ENCODE measurements at places on chromosomes 6 and 20.

DNA sequence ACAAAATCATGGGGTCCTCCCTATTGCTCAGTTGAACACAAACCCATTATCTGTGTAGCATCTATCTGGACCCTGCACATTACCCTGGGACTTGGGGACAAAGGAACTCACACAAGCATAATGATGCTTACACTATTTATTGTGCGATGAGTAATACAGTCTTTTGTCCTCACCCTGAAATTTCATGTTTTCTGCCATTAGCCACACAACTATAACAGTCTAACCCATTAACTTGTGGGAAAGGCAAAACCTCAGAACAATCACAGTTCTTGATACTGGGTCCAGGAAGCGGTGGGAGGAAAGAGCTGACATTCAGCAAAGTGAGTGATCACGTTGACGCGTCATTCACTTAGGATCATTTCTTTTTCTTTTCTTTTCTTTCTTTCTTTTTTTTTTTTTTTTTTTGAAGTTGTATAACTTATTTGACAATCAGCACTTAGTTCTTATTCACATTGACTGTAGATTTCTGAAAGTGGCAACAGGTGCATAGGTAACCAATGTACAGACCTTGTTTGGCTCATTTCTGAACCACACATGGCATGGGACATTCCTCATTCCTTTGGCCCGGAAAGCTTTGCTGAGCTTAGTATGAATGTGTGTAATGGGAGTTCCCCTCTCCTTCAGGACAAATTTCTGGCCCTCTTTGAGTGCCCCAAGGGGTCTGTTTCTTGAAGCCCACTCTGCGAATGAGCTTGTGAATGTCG is 94.8 kb upstream of the CNKSR3 start:
- peak; percentile 86 for DNase-seq

- DNase-seq, result no peak
These were observed 333.3 kb upstream of the KCNQ5 start for GRCh38 chr6:72288592-72288991.

DNA sequence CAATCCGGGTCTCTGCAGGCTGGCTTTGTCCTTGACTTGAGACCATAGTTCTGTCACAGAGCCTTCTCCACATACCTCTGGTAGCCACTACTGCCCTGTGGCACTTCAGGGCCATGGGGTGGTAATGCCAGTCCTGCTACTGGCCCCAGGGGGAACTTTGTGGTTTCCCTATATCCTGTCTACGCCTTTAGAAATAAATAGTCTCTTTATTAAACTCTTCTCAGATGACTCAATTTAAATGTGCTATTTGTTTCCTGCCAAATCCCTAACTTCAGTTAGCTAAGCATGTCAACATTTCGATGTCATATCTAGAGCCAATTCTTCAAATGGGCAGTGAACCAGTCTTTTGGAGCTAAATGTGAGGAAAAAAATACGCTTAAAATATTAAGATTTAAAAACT is 60.1 kb downstream of the SEL1L2 start:
- no peak for DNase-seq

- no peak for DNase-seq
These were observed 40.2 kb downstream of the SLC35F1 start for GRCh38 chr6:117947234-117947633.

GRCh38 chr6:102398788-102399390 is 1005.4 kb downstream of the GRIK2 start:
- DNase-seq, result no peak

DNA sequence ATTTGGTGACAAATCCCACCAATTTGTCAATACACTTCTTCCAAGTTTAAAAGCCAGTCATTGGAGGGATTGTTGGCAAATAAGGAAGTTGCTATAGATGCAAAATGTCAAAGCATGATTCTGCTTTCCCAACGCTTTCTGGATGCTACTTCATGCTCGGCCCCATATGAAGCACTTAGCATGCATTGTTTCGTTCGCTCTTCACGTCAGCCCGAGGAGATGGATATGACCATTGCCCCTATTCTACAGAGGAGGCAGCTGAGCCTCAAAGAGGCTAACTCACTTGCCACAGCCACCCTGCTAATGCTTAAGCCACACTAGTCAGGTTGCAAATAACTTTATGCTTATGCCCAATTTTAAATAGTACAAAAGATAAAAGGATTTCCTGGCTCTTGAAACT is 2.8 kb upstream of the NXT1 start:
- DNase-seq, result peak; percentile 49

DNA sequence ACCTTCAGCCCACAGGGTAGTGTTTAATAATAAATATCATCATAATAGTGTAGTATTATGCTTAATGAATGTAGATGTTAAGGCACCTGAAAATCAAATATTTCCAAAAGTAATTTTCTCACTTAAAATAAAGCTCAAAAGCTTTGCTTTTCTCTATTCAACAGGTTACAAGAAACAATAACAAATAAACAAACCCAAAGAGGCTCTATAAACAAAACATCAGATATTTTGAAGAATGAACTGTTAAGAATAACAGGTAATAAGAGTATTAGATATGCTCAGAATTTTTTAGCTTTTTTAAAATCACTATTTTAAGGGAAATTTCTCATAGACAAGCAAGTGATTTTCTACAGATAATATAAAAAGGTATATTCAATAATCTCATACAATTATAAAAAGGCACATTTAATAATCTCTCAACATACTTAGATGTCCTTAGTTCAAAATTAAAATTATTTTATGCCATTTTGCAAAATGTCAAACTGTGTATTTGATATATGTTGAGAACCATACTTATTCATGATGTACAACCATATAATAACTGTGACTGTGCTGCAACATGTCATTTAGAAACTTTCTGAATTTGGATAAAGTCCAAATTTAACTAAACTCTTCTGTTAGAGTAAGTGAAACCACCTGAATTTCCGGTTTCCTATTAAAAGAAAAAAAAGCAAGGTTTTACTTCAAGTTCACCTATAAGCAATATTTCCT is 35.8 kb downstream of the PHIP start:
- DNase-seq, result no peak

DNA sequence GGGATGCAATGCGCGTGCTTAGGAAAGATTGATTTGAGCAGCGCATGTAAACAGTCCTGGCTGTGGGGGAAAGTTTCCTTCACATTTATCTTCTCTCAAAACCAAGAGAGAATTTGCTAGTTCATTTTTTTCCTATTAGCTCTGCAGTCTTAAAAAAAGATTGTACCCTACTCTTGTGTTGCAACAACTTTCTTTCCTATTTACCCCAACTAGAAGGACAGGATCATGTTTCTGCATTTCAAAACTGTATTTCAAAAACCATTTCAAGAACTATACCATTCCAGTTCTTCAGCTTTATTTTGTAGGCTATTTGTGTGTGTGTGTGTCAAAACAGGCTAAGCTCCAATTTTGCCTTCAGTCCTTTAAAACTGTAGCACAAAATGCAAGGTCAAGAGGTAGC is 473.1 kb downstream of the KIF16B start:
- DNase-seq, result no peak

DNA sequence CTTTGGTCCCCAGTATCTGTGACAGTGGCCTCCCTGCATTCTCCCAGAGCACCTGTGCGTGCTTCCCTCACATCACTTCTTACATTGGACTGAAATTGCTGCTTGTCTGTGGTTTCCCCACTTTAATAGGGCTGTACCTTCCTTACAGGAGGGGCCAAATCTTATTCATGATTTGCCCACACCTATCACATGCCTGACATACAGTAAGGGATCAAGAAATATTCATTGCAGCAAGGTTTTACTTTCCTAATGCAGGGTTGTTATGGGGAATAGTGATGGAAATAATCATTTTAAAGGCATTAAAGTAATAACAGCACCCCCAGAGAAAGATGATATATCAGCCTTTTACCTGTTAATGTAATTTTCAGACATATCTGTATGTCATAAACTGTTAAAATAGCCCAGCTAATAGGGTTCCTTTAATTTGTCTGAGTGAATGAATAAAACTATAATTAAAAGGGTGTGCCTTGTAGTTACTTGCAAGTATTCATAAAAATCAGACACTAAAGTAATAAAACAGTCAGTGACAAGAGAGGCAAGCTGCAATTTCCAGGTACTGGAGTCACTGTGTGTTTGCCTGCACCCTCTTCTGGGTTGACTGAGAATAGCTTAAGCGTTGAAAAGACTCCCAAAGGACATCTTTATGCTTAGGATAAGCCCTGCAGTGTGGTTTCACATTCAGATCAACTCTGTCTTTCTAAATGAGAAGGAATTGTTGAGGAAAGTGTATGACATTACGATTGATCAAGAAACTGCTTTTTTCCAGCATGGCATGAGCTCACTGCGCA is 182.7 kb downstream of the PHACTR1 start:
- no peak for DNase-seq

GRCh38 chr6:97059473-97059872 is 134.9 kb downstream of the KLHL32 start:
- DNase-seq, result peak; percentile 66

- no peak for DNase-seq
These were observed 200.5 kb upstream of the RREB1 start for GRCh38 chr6:6907286-6907685.

GRCh38 chr6:41451515-41452163 is 94.5 kb upstream of the FOXP4 start:
- DNase-seq, result no peak

- no peak for DNase-seq
These were observed 6.2 kb downstream of the ENPP1 start for GRCh38 chr6:131813991-131814390.

GRCh38 chr20:24943196-24943595 is 5.9 kb upstream of the CST7 start:
- DNase-seq, result no peak

DNA sequence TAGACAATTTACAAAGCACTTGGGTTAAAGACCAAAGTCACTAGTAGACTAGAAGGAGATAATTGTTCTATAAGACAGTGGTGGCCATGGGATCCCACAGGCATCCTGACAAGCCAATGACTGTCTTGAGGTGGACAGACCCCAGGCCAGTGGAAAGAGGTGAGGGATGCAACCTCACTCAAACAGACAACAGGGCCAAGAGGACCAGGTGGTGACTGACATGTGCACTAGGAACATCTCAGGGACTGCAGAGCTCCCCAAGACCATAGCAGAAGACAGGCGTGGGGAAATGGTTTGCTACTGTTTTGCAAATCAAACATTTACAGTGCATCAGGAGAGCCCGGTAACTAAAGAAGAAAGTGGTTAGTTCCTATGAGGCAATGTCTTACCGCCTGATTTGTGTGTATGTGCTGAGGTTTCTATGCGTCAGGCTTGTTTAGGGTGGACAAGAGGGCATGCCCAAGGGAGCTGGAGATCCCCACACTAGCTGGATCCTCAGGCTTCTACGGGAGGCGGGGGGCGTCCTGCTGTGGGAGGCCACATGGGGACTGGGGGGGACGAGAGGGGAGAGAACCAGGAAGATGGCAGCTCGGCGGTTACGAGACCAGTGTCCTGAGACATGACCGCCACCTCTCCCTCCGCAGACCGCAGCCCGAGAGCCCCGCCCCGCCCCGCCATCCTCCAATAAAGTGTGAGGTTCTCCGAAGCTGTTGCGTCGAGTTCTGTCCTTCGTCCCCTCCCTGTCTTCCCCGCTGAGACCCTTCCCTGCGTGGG is 623 bp upstream of the MRPS26 start:
- DNase-seq, result peak; percentile 78

GRCh38 chr6:77124604-77125003 is 338.7 kb downstream of the HTR1B start:
- no peak for DNase-seq

- DNase-seq, result no peak
These were observed 118.0 kb upstream of the THEMIS start for GRCh38 chr6:128018821-128019220.

Measured in suppressor macrophage treated with lipopolysaccharide for 4 hours (primary cell).